Type B pancreatic cell (in vitro differentiated cells): ENCODE measurements at places on chromosomes 11 and 22. TPM values are rescaled to one million over a fixed set of nuclear protein-coding genes. Genes with fewer than 3 reads are reported as not detected.

GRCh38 chr11:115421352-115421991 lies 82.7 kb downstream of the CADM1 start:
- no peak for DNase-seq

DNA sequence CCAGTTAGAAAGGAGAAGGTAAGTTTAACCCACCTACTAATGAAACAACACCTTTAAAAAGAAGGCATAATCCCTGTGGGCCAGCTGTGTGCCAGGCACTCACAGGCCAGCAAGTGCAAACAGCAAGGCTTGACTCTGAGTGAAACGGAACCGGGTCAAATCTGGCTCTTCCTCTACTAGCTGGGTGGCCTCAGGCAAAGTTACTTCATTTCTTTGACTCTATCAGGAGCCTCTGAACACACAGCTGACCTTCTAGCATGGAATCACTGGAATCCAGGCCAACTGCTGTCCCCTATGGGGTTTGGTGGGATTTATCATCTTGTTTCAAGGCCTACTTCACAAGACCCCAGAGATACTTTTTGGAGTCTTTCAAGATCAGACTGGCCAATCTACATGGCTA lies 3.3 kb downstream of the RAB38 start:
- DNase-seq: no peak

DNA sequence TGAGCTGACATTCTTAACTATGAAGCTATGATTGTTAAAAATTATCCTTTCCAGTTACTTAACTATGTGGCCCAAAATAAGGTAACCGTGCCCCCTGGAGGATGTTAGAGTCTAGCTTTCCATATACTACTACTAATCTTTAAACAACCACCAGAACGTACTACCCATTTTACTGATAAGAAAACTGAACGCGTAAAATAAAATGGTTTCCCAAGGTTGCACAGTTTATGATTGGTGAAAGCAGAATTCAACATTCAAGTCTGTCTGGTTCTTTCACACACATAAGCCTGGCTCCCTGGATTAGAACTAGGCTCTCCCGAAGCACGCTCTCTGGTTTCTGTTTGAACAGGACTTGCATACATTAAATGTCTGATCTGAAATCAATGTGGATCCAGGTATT lies 437.8 kb upstream of the CCDC90B start:
- no peak for DNase-seq

The LARGE1 gene
- 62.4 and 96.6 TPM in 2 replicates for total RNA-seq

The FXYD6 gene
- total RNA-seq: 22.9 and 66.6 TPM in 2 replicates

- DNase-seq: no peak
Observed at GRCh38 chr11:100910808-100911207, 218.8 kb downstream of the PGR start.

DNA sequence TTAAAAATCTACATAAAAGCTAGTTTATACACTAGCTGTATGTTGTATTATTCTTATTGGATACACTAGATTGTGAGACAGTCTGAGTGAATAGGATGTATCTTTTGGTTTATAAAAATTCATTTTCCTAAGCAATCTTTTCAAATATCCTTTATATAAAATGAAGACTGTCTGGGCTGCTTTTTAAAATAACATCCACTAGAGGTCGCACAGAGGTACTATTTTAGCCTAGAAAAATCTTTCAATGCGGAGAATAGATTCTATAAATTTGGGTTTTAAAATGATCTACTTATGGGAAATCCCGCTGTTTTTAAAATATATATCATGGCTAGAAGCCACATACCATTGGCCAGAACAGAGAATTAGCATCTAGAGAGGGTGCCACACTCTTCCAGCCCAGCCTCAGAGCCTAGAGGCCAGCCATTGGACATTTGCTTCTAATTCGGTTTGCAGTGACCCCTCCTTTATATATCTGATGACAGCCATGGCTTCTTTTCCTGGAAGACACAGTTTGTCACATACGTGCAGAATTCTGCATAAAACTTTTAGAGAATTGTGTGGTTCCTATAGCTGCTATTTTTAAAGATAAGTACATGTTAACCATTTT lies 7.3 kb downstream of the C11orf97 start:
- DNase-seq: no peak

GRCh38 chr11:14842002-14842401 lies 50.0 kb downstream of the CYP2R1 start:
- no peak for DNase-seq

DNA sequence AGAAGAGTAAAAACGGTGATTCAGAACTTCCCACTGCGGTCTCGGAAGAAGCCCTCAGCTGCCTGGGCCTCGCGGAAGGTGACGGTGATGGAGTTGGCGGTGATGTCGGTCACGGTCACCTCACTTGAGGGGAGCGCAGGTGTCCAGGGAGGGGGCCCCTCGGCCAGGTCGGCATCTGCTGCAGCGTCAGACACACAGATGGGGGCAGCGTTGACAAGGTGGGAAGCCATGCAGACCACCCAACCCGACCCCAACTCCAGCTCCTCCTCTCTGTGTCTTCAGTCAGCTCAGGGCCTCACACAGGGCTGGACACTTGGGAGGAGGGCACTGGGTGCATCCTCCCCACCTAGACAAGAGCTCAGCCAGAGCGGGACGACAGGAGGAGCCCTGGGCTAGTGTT lies 18.6 kb downstream of the CBX7 start:
- DNase-seq: no peak

The OSBP gene
- 42.4 and 44.5 TPM in 2 replicates for total RNA-seq

GRCh38 chr11:86047275-86047991 lies 21.5 kb downstream of the PICALM start:
- DNase-seq: no peak

- DNase-seq: no peak
Observed at GRCh38 chr11:31487848-31488247, 21.6 kb downstream of the IMMP1L start.

The ZP1 gene
- not detected in 2 replicates for total RNA-seq

GRCh38 chr22:48141301-48141700 lies 1378.9 kb downstream of the TBC1D22A start:
- no peak for DNase-seq

The MB gene
- total RNA-seq: 0.36 and 0.48 TPM in 2 replicates

DNA sequence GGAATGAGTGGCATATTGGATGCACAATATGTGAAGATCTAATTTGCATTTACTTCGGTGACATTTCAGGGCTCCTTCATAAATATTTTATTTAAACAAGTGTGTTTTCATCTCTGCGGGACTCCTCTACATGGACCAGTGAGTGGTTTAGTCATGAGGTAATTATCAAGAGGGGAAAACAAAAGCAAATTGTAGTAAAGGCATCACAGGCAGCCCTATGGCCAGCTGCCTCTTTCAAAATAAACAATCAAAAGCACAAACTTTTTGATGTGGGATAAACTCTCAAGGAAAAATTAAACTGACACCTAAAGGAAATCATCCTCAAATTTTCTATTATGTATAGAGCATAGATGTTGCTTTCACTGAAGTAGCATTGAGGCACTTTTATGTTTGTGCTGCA lies 6.0 kb downstream of the SYT9 start:
- DNase-seq: no peak

GRCh38 chr11:111795334-111795985 lies 29.3 kb upstream of the PPP2R1B start:
- no peak for DNase-seq

- DNase-seq: no peak
Observed at GRCh38 chr11:64777449-64778222, 706 bp downstream of the SF1 start.

The GPR137 gene
- 43.7 and 47.9 TPM in 2 replicates for total RNA-seq

DNA sequence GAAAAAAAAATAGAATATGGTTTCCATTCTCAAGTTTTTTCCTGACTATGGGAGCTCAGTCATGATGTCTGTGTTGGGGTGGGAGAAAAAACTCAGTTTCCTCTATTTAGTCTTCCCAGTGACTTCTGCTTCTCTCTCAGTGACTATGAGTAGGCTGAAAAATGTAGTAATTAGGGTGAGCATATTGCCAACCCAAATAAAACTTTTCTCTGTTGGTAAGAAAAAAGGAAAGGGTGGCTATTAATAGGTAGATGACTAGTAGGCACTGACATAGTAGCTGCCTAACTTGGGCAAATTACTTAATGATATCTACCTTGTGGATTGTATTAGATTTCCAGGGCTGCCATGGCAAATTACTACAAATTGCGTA lies 34.2 kb upstream of the BIRC3 start:
- no peak for DNase-seq

- no peak for DNase-seq
Observed at GRCh38 chr11:102184269-102184987, 74.2 kb downstream of the YAP1 start.

DNA sequence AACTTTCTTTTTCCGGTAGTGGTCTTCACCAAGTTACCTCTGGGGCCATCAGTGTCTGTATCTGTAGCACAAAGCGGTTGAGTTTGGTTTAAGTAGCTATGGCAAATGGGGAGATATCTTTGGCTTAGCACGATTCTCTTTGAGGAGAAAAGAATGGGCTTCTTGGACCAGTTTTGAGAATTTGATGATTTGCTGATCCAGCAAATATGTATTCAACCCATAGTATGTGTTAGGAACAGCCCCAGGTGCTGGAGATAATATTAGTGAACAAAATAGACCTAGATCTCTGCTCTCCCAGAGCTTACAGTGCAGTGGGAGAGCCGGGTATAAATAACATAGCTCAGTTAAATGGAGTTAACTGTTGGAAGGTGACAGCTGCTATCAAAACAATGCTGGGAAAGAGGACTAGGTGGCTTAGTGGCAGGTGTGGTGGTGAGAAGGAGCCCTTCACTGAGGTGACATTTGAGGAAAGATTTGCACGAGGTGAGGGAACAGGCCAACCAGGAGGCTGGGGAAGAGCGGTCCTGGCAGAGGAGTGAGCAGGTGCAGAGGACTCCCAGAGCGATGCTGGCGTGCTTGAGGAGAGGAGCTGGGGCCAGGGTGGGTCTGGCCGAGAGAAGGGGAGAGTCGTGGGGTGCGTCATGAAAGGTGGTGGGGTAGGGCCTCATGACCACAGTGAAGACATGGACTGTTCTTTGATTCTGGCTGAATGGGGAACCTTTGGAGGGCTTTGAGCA lies 5.0 kb downstream of the TBC1D22A start:
- no peak for DNase-seq

GRCh38 chr22:30607300-30607930 lies 441 bp downstream of the TCN2 start:
- DNase-seq: no peak

DNA sequence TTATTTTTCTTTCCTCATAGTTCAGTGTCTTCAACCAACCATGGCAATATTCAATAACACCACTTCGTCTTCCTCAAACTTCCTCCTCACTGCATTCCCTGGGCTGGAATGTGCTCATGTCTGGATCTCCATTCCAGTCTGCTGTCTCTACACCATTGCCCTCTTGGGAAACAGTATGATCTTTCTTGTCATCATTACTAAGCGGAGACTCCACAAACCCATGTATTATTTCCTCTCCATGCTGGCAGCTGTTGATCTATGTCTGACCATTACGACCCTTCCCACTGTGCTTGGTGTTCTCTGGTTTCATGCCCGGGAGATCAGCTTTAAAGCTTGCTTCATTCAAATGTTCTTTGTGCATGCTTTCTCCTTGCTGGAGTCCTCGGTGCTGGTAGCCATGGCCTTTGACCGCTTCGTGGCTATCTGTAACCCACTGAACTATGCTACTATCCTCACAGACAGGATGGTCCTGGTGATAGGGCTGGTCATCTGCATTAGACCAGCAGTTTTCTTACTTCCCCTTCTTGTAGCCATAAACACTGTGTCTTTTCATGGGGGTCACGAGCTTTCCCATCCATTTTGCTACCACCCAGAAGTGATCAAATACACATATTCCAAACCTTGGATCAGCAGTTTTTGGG lies at the start of gene OR51T1:
TSS of gene OR51T1 (plus strand) at position 41 of the 641 bp plus-strand sequence. CDS start at position 41, 0 bp downstream.
- DNase-seq: no peak

The MAPK11 gene
- total RNA-seq: 4.0 and 7.4 TPM in 2 replicates

The MS4A6A gene
- total RNA-seq: 4.2 TPM in 1 of 2 replicates, not detected in the other

The GGTLC3 gene
- total RNA-seq: 0.40 TPM in 1 of 2 replicates, not detected in the other

The OR51I1 gene
- not detected in 2 replicates for total RNA-seq

The BACE1 gene
- total RNA-seq: 26.2 and 37.4 TPM in 2 replicates

DNA sequence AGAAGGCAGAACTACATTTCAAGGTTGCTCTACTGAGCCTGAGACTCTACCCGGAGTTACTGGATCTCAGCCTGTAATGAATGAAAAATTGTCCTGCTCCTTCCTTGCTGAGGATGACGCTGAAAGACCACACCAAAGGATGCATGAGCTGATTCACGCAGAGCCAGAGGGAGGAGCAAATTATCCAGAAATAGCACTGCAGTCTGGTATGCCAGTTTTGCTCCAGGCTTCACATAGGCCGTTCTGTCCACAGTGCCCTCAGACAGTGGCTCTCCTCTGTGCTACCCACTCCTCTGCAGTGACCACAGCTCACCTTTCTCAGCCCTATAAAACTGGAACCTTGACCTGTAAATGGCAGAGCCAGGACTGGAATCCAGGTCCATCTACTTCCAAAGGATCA lies 79.3 kb upstream of the GALNT18 start:
- DNase-seq: no peak

- peak; percentile 20 for DNase-seq
Observed at GRCh38 chr11:119476038-119476437, 53.1 kb upstream of the THY1 start.

The RASL10A gene
- 0.62 and 1.5 TPM in 2 replicates for total RNA-seq

DNA sequence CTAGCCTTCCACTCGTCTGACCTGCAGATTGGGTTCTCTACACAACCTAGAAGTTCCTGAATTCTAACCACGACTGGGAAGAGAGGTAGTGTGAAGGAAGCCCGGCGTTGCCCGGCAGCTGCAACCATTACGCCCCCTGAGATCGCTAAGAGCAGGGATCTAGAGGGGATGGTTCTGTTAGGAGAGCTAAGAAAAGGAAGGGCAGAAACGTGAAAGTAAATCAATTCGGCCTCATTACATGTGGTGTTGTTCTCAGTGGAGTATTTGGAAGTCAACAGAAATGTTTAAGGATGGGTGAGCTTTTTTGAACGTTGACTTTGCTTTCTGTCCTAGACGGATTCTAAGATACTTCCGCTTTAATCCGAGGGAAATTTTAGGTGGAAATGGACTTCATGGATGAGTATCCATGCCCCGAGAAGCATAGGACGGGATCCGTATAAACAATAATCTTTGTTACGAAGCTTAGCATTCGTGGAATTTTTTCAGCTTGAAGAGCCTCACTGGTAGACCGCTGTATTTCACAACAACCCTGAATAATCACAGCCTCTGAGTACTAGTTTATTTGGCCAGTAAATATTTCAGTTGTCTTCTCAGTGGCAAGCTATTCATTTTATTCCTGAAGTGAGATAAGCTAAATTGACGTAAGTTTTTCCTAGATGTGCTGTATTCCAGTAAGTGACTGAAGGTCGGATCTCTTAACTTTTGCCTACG lies 629 bp downstream of the ATP5MG start:
- no peak for DNase-seq
